ENCODE measurements at places on chromosomes 11 and 22.

DNA sequence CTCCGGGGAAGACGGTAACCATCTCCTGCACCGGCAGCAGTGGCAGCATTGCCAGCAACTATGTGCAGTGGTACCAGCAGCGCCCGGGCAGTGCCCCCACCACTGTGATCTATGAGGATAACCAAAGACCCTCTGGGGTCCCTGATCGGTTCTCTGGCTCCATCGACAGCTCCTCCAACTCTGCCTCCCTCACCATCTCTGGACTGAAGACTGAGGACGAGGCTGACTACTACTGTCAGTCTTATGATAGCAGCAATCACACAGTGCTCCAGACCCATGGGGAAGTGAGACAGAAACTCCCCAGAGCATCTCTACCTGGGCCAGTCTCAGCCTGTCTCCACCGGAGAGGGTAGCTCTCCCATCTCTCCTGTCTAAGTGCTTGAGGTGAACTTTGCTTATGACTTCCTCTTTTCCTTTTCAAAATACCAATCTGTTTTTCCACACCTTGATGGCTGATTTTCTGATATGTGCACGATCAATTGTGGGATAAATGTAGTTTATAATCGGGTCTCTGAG is 48.5 kb upstream of the VPREB1 start:
- no peak for DNase-seq

- no peak for DNase-seq
Measured at GRCh38 chr11:105361651-105362050, 222.1 kb upstream of the CARD18 start.

DNA sequence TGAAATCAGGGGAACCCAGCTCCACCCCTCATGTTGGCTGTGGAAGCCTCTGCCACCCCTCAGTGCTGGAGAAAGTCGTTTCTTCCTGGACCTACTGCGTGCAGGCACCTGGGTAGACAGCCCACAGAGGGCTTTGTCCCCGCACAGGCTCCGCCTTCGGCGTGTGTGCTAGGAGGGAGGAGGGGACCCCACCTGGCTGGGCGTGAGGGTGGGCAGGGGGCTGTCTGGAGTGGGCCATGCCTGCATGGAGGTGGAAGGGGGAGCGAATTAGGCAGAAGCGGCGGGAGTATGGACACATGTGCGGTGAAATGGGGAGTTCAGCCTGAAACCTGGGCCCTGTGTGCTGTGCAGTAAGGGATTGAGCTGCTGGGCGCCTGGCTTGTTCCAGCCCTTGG is 49.3 kb downstream of the FBLN1 start:
- no peak for DNase-seq

- DNase-seq = peak; percentile 92
Measured at GRCh38 chr11:134139873-134140331, 71.0 kb downstream of the JAM3 start.

DNA sequence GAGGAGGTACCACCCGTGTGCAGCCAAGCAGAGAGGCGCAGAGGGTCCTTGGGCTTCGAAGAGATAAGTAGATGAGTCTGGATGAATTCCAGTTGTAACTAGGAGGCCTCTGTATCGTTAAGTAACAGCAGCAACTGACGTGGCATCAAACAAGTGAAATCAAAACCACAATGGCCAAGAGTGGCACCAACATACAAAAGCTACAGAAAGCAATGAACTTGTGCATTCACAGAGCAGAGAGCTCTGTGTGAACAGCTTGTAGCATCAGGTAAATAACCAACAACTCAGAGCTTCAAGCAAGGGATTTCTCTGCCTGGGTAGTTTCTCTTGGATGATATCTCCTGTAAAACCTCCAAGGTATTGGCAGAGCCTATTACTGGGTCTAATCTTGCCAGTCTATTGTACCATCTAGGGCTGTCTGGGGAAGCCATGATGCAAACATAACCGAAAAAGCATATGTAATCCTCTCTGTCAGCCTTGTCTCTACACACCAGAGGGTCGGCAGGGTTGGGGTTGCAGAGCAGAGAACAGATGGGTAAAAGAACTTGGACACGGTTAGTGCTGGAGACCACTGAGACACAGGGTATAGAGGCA is 83.1 kb upstream of the USP47 start:
- DNase-seq = no peak

DNA sequence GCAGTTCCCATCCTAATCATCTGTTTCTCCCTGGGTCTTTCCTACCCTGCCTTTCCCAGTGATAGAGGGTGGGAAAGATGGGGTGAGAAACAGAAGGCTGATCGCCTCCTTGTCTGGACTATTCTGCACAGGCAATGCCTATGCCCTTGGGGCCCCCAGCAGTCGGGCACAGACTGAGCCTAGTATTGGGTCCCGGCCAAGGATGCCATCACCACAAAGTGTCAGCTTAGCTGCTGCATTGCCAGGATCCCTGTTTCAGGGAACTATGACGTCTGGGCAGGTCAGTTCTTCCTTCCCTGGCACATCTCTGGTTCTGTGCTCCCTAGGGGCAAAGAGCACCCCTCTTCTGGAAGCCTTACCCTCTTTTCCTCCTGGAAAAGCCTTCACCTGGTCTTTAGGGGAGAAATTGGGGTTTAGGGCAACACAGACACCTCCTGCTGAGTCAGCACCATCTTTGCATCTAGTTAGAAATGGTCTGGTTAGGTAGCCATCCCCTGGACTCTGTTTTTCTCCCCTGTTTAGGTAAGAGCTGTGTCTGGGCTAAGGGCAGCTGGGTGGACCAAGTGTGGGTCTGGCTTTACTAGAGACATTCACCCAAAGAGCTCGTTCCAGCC is 2.1 kb downstream of the ADAMTS8 start:
- no peak for DNase-seq

DNA sequence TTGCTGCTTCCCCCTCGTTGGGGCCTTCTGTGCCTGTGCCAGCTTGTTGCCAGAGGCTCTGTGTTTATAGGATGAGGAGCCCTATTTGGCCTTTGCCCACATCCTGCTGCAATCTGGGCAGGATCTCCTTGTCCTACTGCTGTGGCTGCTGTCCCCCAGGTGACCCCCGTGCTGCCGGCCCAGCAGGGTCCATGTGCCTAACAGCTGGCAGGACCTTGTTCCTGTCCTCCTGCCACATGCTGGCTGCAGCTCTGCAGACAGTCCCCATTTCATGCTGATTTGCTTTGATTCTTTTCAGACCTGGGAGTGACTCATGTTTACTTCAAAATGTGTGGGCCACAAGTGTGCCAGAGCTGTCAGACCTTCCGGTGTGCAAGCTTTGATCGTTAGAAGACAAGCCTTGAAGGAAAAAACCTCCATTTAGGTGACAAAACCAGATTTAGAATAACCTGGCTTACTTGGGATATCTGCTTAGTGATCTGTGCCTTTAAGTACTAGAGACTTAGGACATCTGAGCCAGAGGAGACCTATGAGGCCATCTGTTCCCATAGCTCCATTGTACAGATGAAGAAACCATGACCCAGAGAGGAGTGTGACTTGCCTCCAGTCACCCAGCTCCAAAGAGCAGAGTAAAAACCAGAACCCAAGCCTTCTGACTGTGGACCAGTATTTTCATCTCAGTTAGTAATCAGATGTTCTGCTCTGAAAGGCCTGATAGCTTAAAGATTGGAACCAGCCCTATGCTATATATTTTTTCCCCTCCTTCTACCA is 11.1 kb downstream of the NAV2 start:
- DNase-seq = peak; percentile 57

DNA sequence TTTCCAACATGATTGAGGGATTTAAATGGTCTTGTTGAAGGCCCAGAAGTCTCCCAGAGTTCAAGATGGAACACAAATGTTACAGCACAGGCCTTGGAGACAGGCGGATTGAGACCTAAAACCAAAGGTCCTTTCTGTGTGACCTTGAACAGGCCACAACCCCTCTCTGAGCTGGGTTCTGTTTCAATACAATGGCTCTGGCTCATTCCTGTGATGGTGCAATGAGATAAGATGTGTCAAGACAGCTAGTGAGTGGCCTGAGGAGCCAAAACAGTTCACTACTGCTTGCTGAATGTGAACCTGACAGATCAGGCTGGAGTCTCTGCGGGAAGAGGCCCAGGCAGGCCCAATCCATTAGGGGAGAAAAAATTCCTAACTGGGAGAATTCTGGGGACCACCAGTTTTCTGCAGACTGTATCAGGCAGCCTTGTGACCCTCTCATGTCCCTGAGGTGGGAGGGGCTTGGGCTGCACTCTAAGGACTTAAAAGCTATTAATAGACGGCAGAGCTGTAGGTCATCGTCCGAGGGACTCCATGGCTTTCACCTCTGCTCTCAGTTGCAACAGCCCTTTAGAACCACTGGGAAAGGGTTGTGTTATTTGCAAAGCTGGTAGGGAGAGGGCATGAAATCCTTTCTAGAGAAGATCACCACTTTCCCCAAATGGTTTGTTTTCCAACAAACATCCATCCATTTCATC is 126.1 kb upstream of the TEAD1 start:
- peak; percentile 38 for DNase-seq

GRCh38 chr22:26072621-26073020 is 96.6 kb upstream of the SEZ6L start:
- DNase-seq = no peak

DNA sequence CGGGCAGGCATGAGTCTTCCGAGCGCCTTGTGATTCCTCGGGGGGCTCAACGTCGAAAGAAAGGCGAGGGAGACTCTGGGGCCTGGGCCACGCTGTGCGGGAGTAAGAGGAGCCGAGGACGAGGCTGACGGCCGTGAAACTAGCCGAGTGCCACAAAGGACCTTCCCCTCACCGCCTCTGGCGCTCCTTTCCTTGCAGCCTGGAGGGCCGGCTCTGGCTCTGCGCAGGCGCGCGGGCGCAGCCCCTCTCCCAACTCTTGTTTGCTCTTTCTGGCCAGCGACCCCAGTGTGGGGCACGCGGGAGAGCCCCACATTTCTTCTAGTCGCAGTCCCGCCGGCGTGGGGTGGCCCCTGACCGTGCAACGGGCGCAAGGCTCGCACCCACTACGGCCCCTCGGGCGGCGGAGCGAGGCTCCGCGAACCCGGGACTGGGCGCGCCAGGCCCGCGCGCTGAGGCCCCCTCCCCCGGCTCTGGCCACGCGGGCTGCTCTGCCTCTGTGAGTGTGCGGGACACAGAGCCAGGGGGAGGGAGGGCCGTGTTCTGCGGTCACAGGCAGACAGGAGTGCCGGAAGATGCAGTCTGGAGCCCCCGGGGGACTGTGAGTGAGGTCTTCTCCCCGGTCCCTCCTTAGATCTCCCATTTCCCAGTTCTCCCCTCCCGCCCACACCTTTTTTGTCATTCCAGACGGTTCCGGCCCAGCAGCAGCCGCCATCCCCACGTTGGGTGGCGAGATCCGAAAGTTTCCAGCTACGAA is 1.0 kb upstream of the TOB2 start:
- DNase-seq = peak; percentile 71

GRCh38 chr11:20064961-20065405 is 95.3 kb downstream of the DBX1 start:
- DNase-seq = no peak

DNA sequence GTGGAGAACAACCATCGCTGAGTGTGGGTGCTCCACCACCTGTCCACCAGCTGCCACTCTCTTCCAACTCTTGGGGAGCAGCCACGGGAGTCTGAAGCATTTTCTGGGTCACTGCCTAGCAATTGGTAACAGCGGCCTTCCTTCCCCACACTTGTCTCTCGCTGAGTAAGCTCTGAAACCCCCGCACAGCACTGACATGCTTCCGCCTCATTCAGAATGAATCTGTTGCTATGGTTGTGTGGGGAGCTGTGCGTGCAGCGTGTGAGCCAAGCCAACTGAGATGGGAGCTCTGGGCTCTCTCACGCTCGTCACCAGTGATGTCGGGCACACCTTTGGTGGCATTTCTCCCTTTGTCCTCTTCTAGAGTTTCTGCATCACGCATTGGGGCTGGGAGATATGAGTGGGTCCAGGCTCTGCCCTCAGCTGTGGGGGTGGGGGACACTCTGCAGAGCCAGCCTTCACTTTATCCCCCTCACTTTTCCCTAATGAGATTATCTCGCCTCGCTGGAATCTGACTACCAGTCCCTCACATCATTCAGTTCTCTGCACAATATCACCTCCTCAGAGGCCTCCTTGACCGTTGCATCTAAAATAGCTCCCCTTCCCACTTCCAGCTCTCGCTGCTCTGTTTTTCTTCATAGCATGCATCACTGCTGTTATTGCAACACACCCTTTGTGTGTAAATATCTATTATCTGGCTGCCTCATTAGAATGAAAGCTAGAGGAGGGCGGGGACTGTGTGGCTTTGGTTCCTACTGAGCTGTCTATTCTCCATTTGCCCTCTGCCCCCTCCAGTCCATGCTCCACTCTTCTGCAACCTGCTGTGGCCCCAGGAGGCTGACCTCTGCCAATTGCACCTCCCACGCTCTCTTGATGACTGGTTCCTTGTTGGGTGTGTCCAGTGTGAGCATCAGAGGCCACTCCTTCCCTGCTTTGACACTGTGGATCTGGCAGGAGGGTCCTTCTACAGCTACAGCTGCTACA is 569.9 kb upstream of the CADM1 start:
- peak; percentile 0 for DNase-seq

GRCh38 chr11:33835143-33835878 is 56.6 kb downstream of the LMO2 start:
- DNase-seq = peak; percentile 71

All from choroid plexus epithelial cell (primary cell).